Right ventricle myocardium superior (tissue), 1 donor: ENCODE measurements at places on chromosomes 5 and 9. TPM values are rescaled to one million over a fixed set of nuclear protein-coding genes. Genes with fewer than 3 reads are reported as not detected.

IFNA2 gene
- not detected for total RNA-seq

DNA sequence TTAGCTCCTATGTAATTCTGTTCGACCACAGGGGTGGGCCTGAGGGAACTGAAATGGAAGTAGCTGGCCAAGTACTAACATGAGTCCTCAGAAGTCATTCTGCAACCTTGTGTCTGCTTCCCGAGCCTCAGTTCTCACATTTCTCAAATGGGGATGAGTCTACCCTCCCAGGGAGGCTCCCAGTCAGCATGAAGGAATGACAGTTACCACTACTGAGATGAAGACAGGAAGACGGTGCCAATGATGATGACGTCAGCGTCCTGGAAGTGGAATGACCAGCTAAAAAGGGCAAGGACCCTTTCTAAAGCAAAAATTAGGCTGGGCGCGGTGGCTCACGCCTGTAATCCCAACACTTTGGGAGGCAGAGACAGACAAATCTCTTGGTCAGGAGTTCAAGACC, 6.8 kb downstream of the PIP5KL1 start:
- no peak for DNase-seq

DNA sequence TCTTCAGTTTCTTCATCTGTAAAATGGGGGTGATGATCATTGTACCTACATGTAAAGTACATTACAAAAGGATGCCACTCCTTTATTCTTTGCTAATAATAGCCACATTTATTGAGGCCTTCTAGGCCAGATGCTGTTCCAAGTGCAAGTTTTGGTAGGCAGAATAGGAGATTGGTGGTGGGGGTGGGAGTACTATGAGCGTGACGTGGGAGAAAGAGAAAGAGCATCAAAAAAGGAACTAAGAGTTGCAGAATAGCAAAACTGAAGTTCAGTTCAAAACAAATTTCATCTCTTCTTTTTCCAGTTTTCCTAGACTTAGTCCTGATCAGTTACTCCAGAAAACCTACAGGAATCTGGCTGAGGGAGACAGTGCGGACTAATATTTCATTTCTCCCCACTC, 174.1 kb downstream of the SNX18 start:
- no peak for DNase-seq

RNF183 gene
- not detected for total RNA-seq

- DNase-seq: no peak
Observed at GRCh38 chr5:141692919-141693725, 11.1 kb upstream of the ARAP3 start.

DNA sequence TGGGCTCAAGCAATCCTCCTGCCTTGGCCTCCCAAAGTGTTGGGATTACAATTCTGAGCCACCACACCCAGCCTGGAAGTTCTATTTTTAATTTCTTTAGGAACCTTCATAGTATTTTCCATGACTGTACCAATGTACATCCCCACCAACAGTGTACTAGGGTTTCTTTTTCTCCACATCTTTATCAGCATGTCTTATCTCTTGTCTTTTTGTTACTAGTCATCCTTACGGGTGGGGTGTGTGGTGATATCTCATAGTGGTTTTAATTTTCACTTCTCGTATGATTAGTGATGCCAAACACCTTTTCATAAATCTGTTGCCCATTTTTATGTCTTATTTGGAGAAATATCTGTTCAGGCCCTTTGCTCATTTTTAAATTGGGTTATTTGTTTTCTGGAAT, 123.0 kb upstream of the MEF2C start:
- no peak for DNase-seq

GZMA gene
- 1.0 TPM for total RNA-seq

DNA sequence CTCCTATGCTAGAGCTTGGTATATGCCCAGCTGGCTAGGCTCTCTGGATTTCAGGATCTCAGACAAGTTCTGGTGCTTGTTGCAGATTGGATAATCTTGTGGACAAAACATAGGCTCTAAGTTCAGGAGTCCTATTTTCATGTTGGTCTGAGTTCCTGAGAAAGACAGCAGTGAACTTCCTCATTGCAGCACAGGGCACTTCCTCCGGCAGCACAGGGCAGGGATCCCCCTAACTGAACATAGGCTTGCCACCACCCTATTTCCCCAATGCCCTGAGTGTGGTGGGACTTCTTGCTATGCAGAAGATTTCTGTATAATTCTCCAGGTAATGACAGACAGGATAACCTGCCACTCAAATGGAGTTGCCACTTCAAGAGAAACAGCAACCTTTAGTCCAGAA, 220.1 kb downstream of the PIK3R1 start:
- no peak for DNase-seq

DNA sequence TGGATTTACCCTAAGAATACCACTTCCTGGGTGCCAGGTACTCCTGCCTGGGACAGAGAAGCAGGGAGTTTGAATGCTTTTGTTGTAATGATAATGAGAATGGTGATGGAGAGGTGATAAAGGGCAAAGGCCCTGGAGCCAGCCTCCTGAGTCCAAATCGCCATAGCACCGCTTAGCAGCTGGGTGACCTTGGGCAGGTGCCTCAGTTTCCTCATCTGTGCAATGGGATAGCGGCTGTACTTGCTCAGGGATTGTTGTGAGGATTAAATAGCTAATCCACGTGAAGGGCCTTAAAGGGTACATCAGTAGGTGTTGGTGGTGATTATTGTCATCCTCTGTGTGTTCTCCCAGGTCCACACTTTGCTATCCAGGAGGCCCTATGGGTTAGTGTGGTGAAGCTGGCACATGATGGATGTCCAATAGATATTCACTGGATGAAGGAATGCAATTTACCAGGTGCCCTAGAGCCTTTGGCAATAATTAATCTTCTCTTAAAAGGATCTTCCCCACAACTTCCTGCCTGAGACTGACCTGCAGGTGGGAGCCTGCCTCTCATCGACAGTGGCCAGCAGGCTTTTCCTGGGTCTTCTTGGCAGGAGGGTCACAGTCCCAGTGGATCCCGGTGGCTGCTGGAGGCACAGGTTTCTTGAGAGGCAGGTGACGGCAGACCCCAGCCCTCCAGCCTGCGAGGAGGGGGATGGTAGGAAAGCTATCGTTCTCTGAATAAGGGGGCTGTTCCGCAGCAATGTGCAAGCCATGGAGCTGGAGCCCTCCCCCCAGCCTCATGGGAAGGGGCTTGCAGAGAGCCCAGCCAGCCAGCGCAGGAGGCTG, 160.2 kb downstream of the MACROH2A1 start:
- DNase-seq: no peak
